ENCODE measurements at places on chromosomes 1 and 21. TPM values are rescaled to one million over a fixed set of nuclear protein-coding genes. Genes with fewer than 3 reads are reported as not detected.

GRCh38 chr1:186154651-186155050 lies 220.4 kb downstream of the TPR start:
- DNase-seq, result no peak

DNA sequence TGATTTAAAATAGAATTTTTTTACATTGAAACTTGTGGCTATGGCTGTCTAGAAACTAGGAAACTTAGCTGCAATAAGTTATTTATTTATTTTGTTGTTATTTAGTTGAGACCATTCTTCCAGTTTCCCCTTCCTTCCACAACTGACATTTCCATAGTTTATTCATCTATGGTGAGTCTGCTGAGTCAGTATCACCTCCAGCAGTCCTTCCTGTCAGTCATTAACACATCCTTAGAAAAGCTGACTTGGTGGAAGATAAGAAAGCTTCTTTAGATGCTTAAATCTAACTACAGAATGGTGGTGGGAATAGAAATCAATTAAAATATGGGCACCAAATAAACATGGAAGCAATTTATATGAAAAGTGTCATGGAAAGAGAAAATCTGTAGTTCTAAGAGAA lies 714.0 kb downstream of the RWDD3 start:
- DNase-seq, result no peak

TINAGL1 gene
- not detected for total RNA-seq

IL12RB2 gene
- total RNA-seq, result 29.3 TPM
